Choroid plexus epithelial cell (primary cell): ENCODE measurements at places on chromosomes 4 and X.
A peak's percentile ranks its signal among the peaks of the same experiment; 100 is the strongest.

GRCh38 chr4:146161243-146161642 lies 14.3 kb upstream of the LSM6 start:
- DNase-seq = no peak

DNA sequence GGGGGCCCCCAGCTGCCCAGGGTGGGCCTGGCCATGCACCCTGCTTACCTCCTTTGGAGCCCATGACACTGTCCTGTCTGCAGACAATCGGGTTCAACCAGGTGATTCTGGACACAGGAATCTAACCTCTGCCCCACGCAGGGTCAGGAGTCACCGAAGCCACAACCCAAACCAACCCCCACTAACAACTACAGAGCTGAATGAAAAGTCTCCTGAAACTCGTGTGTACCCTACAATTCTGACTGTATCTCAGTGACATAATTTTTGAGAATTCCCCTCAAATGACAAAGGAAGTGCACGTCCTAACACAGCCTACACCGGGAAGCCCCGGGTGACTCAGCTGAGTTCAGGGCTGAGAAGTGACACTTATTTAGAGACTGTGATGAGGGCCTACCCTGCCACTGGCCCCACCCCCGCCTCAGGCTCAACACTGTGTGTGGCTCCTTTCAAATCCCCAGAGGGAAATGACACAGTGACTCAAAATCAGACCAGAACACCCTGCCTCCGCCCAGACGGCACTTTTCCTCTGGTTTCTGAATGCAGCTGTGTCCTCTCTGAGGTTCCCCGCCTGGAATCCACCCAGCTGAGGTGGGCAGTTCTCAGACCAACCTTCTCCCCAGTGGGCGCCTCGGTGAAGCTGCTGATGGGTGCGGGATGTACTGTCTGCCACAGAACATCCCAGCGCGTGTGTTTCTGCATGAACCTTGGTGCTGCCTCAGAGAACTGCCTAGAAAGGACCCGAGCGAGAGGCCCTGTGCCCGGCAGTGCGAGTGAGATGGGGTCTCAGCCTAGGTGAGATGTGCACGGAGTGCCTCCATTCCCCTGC lies 9.9 kb downstream of the TNIP2 start:
- DNase-seq = peak; percentile 43

GRCh38 chr4:142683997-142684396 lies 162.1 kb downstream of the INPP4B start:
- DNase-seq = no peak

DNA sequence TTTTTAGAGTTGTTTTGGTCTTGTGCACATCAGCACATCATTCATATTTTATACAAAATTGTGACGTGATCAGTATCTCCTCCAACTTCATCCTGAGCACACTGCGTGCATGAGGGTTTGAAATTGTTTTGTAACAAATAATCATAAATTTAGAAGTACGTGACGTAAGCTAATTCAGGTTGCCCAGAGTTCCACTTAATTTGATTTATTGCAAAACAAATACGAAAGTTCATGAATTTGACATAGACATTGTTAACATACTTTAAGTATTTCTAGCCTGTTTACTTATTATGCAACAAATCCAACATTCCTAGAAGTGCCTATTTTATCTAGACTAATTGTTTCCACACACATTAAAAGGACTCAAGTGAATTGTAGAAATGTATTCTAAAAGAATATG lies 48.3 kb downstream of the MAP7D3 start:
- peak; percentile 64 for DNase-seq

GRCh38 chrX:1391707-1392375 lies at the start of gene SLC25A6:
Gene SLC25A6, minus strand, starts transcription at chrX:1392113. Its CDS starts 104 bp downstream, at chrX:1392009.
- DNase-seq = peak; percentile 99

- no peak for DNase-seq
These were observed 10.2 kb upstream of the CYTL1 start for GRCh38 chr4:5029447-5029846.

GRCh38 chr4:140046543-140046942 lies 107.4 kb downstream of the MAML3 start:
- DNase-seq = no peak

DNA sequence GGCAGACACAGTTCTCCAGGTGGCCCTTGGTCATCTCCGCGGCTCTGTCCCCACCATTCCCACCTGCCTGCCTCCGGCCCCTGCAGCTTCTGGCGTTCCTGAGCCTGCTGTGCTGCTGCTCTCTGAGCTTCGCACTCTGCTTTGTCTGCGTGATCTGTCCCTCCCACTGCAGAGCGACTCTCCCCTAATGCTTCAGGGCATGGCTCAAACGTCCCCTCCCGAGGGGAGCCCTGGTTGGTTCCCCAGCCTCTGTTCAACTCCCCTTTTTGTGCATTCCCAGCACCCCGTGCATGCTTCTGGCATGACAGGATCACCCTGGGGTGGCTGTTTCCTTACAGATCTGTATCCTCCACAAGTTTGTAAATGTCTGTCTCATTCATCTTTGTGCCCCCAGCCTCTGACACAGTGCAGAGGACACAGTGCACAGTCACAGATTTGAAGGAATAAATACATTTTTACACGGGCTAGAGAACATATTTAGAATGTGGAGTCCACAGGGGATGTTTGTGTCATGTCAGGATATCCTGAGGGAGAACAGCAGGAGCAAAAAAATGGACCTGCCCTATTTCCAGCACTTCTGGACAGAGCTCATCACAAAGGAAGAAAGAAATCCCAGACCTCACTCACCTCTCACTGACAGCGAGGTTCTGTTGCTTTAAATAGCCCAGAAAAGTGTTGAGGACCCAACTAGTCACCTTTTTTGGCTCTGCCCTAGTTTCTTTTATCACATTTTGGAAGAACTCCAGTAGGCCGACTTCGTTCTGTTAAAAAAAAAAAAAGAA lies 72.6 kb downstream of the GATB start:
- peak; percentile 44 for DNase-seq
